Suppressor macrophage (primary cell): ENCODE measurements at places on chromosomes 4 and X.

DNA sequence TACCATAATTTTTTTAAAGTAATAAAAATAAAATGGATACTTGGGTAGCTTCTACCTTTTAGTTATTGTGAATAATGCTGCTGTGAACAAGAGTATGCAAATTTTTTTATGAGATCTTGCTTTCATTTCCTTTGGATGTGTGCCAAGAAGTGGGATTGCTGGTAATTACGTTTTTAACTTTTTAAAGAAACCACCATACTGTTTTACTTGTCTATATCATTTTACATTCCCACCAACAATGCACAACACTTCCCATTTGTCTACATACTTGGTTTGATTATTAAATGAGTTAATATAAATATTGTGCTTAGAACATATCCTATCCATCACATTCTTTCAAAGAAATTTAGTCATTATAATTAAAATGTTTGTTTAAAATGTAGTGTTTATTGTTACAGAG lies 3.9 kb upstream of the SULT1B1 start:
- DNase-seq, result no peak

GRCh38 chr4:33086331-33086925 lies 2366.3 kb downstream of the PCDH7 start:
- DNase-seq, result no peak

- DNase-seq, result no peak
These were observed 67.1 kb upstream of the HGFAC start for GRCh38 chr4:3374667-3375066.

GRCh38 chr4:155170569-155170968 lies 37.9 kb upstream of the NPY2R start:
- DNase-seq, result no peak

DNA sequence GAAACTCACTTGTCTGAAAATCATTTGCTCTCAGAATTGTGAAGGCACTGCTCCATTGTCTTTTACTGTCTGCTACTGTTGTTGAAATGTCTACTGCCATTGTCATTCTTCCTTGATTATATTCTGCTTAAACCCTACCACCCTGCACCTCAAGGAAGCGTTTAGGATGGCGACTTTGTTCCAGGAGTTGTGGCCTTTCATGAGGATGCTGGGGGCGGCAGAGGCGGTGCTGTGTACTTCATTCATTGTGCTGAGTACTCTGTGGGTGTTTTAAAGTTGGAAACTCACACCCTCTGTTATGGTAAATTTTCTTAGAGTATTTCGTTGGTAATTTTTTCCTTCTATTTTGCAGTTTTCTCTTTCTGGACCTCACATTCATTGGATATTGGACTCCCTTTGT lies 258.9 kb downstream of the TENM3 start:
- DNase-seq, result no peak

DNA sequence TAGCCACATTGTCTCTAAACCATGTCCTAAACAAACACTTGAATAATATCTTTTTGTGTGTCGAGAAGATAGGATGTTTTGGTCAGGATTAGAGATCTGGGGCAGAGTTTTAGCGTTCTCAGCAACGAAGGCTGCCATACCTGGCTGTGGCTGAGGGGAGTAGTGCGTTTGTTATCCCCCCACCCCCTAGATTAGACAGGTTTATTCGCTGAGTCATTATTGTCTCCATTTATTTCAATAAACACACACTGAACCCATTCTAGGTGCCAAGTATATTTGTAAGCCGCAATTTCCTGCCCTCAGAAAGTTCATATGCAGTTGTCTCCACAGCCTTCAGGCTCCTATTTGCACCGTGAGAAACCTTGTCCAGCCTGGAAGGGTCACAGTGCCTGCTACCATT lies 1684.8 kb upstream of the TENM3 start:
- DNase-seq, result no peak

GRCh38 chrX:116213262-116213661 lies 42.7 kb downstream of the AGTR2 start:
- no peak for DNase-seq

- no peak for DNase-seq
These were observed 84.4 kb downstream of the FBXW7 start for GRCh38 chr4:152451496-152451895.

GRCh38 chr4:149056615-149057014 lies 614.4 kb upstream of the NR3C2 start:
- no peak for DNase-seq

DNA sequence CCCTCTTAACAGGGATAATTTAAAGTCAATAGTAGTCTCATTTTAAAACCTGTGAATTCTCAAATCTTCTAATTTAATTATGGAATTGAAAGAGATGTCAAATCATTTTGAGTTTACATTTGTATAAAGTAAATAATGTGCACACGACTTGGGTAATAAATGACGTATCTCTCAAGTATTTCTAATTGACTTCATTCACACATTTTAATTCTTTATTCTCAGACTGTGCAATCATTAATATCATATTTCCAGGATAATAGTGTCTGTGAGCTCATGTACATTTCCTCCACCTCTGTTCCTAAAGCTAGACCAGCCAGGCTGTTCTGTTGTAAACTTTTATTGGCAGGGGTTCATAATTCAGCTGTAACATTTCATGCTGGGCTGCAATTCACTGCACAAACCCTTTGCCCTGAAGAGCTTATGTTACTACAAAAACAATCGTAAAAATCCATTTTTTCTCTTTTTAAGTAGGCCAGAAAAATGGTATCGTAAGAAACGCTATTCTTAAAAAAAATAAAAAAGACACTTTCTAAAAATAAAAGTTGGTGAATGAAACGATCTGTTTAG lies 1103.1 kb upstream of the TENM3 start:
- no peak for DNase-seq

- no peak for DNase-seq
These were observed 11.0 kb upstream of the SH3BP2 start for GRCh38 chr4:2781911-2782310.

DNA sequence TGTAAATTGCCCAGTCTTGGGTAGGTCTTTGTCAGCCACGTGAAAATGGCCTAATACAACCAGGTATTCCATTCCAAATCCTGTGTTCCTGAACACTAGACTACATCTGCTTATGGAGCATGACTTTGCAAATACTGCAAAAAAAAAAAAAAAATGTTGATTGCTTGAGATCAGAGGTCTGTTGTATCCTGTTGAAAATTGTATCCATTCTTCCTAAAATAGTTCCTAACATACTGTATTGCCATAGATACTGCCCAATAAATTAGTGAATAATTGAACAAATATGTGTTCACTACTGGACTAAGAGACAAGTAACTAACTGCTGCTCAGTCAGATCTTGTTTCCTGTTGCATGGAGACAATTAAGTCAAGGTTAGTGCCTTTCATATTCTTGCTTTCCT lies 164.3 kb upstream of the PABPC4L start:
- no peak for DNase-seq

- DNase-seq, result peak; percentile 95
These were observed 42.9 kb downstream of the FNIP2 start for GRCh38 chr4:158811704-158812103.
